Inflammatory macrophage (primary cell): ENCODE measurements at places on chromosomes 6 and 20.

DNA sequence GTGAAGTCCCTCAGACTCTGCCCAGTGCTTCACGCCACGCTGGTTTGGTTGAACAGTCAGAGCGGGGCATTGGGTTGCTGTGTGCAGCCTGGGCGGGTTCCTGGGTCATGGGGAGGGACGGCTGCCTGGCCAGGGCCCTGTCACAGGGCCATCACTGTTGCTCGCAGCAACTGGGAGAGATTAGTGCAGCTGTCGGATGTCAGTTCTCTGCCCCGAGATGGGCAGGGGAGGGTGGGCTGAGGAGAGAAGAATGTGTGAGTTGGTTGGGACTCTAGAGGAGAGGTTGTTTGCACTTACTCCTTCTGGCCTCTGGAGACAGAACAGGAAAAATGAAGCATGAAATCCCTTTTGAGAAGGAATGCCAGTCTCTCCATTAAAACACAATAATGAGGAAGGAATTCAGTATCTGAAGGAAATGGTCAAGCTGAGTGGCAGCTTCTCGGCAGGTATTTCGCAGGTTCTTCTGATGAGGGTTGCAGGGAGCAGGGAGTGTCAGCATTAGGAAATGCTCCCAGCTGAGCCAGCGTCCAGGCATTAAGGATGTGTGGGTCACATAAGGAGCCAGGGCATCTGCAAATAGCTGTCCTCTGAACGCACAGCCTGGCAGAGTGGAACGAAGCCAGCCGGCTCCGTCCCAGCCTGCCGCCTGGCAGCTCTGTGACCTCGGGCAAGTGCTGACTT lies 95.9 kb downstream of the SSR1 start:
- no peak for DNase-seq

DNA sequence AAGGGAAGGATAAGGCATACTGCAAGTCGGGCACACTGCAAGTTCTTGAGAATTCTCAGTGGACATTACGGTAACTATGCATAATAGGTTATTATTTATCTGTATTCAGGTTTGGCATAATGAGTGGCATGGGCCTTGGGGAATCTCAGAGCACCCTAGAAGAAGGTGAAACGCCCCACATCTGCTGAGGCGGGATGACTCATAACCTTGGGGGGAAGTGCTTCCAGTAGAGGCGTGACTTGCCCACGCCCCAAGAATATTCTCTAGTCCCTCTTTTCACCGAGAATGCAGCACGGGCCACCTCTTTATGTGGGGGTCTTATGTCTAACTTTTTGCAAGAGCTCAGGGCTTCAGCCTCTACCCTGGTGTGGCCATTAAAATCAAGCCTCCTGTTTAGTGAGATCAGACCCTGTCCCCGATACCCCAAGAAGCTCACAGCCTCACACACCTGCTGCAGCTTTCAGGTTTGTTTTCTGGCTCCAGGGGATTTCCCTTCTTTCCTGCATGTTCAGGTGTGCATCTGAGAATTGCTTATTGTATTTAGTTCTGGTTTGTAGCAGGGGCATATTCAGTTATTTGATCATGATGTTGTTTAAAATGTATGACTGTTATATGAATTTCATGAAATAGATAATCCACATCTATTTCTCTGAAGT lies 19.1 kb downstream of the ZFP64 start:
- no peak for DNase-seq

GRCh38 chr6:25623065-25623464 lies 28.9 kb upstream of the SCGN start:
- DNase-seq: no peak

GRCh38 chr6:40166963-40167362 lies 232.7 kb upstream of the MOCS1 start:
- DNase-seq: no peak

DNA sequence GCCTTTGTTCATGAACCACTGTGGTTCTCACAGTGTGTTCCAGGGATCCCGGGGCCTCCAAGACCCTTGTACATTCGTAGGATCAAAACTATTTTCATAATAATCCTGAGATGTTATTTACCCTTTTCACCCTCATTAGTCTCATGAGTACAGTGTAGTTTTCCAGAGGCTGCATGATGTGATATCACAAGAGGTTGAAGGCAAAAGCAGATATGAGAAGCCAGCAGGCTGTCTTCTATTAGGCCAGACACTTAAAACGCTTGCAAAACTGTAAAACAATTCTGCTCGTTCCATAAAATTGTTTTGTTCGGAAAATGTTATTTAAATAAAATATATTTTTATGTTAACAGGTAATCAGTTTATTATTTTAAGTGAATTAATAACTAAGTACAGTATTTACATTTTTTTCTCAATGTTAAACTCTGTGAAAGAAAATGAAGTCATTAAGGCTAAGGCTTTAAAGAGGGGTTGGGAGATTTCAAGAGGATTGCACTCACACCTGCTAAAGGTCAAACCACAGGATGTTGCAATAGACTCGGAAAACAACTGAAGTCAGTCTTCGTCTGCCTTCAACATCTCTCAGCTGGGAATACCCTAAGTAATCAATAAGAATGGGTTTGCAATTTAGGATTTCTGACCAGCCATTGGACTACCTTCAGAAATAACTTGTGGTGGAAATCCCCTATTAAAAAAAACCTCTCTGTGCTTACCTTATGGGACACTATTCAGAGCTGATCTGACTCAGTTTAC lies 474.2 kb downstream of the KIF16B start:
- DNase-seq: no peak

- DNase-seq: no peak
These were observed 68.3 kb downstream of the NOL4L start for GRCh38 chr20:32516583-32517517.

DNA sequence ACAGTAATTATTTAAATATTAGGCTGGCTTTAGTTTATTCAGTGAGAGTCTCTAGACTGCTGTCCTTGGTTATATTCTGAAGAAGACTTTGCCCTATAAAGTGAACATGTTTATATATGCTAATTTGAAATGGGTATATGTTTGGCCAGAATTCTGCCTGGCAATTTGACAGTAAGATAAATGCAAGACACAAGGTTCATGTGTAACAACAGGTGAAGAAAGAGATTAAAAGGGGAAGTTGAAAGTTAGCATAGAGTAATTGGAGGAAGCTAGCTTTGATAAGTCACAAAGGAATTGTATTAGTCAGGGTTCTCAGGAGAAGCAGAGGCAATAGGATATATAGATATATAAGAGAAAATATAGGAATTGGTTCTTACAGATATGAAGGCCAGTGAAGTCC lies 191.4 kb downstream of the CENPW start:
- no peak for DNase-seq

DNA sequence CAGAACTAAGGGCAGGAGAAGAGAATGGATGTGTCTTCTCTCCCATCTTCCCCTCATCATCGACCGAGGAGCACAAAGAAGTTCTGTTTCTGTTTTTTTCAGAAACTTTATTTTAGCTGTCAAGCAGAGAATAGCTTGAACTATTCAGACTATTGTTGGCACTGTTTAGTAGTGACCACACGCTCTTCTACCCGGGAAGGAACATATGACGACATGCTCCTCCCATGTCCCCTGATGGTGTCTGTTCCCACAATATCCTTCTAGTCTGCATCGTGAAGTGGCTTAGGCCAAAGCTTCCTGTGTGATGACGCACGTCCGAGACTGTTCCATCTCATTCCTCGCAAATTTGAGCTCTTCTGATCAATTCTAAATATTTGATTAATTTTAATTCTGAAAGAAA lies 27.2 kb upstream of the KIF25 start:
- no peak for DNase-seq

- no peak for DNase-seq
These were observed 57.2 kb downstream of the RIPOR3 start for GRCh38 chr20:50634191-50634590.

GRCh38 chr6:15841937-15842726 lies 179.3 kb upstream of the DTNBP1 start:
- no peak for DNase-seq

DNA sequence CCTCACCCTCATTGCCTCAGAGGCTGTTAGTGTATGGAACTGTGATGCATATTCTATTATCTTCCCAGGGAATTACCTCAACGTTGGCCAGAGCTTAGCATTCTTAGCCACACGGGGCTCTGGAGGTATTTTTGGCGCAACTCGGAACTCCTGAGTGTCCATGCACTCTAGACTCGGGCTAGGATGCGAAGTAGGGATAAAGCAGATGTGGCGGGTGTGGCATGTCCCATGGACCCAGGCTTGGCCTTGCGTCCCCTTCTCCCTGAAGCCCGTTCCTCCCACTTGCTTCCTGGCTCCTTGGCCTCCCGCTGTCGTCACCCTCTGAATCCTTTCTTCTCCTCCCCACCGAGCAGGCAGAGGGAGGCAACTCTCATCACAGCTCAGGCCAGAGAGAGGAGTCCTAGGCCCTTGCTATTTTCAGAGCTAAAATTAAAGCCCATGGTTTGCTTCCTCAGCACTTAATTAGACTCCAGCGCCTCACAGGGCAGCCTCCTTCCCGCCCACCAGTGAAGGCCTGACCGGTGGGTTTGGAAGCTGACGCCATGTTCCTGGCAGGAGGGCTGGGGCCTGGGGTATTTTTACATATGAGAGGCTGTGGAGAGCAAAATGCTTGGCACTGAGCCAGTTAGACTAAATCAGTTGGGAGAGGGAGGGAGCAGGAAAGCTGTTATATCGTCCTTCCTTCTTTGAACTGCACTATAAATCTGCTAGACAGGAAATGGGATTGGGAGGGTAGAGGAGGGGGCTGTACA lies 138.7 kb downstream of the FOXO3 start:
- DNase-seq: no peak

DNA sequence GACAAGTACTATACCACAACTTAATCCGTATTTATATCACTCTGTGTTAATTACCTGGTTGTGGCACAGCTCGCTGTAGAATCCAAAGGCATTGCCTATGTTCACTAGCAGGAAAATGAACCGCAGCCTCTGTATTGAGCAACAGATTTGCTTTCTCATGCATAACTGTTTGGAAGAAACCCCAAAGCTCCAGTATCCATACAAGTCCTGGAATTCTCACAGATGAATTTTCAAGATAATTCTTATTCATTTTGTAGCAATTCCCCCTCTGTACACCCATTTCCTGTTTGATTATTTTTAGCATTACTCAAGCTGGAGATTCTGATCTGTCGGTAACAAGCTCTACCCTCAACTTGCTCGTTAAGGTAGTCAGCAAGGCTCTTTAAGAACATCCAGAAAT lies 63.5 kb downstream of the STMND1 start:
- DNase-seq: no peak

DNA sequence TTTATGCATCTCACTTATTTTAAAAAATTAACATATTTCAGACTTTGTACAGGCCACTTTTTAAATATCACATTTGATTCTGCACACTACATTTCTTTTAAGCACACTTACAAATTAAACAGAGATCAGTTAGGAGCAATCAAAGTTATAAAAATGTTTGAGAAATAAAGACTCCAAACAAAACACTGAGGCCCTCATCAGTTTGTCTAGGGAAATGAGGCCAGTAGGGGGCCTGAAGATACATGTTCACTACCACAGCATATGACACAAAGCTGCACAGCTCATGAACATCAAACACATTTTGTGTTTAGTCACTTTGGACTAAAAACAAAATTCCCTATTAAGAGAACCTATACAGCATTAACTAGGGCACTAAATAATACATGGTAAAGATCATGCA lies 180.5 kb downstream of the PDE7B start:
- DNase-seq: peak; percentile 17

DNA sequence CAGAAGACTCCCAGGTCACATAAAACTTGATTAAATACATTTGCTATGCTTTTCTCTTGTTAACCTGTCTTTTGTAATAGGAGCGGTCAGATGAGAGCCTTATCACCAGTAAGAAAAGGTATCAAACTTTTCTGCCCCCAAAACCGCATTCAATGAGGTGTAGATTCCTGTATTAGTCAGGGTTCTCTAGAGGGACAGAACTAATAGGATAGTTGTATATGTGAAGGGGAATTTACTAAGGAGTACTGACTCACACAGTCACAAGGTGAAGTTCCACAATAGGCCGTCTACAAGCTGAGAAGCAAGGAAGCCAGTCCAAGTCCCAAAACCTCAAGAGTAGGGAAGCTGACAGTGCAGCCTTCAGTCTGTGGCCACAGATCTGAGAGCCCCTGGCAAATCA lies 32.7 kb downstream of the PTPRK start:
- DNase-seq: no peak

DNA sequence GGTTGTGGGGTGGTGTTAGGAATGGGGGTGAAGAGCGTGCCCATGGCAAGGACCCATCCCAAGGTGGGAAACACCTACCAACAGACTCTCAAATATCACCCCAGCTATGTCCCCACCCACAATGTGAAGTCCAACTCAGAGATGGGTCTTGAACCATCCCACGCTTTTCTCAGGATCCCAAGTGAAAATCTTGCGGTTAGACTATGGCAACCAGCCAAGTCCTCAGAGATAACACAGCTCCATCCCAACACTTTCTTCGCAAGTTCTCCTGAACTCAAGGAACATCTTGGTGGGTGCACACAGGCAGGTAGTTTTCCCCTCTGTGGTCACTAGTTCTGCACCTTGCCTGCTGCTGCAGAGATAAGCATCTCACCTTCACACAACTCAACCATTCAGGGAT lies 116.0 kb downstream of the CDC5L start:
- DNase-seq: no peak

GRCh38 chr20:38590676-38591473 lies 9.9 kb downstream of the ADIG start:
- DNase-seq: no peak

- DNase-seq: peak; percentile 80
These were observed 54.6 kb downstream of the LYRM4 start for GRCh38 chr6:5205877-5206850.

GRCh38 chr6:130829333-130829910 lies 2.2 kb downstream of the SMLR1 start:
- peak; percentile 13 for DNase-seq

DNA sequence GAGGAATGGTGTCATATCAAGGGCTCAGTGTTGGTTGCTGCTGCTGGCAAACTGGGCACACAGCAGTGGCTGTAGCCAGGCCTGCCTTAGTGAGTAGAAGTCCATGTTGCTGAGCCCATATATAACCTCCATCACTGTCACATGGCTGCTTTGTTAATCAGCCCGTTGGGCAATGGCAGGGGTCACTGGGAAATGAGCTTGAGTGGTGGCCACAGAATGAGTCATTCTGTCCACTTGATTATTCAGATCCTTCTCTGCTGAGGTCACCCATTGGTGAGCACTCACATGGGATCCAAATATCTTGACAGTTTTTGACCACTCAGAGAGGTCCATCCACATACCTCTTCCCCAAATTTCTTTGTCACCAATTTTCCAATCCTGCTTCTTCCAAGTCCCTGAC lies 898.9 kb upstream of the EYS start:
- peak; percentile 10 for DNase-seq

DNA sequence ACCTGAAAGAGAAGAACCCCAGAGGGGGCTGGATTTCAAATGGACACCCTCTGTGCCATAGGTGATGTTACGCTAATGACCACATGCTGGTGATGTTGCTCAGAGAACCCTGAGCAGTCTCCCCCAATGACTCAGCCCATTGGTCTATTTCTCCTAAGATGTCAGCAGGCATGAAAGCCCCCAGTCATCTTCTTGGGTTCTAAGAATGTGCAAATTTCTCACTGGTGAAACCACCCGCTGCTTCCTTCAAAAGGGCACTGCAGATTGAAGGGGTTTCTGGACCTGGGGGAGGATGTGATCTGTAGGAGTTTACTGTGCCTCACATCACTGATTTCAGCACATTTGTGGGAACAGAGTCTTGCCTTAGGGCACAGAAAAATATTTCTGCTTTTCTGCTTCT lies 298.4 kb upstream of the MOCS1 start:
- no peak for DNase-seq

GRCh38 chr6:107786709-107787588 lies 37.2 kb downstream of the SCML4 start:
- no peak for DNase-seq

GRCh38 chr6:127402890-127403617 lies 56.1 kb downstream of the KIAA0408 start:
- DNase-seq: no peak
